ENCODE measurements at places on chromosomes 7 and 10.

DNA sequence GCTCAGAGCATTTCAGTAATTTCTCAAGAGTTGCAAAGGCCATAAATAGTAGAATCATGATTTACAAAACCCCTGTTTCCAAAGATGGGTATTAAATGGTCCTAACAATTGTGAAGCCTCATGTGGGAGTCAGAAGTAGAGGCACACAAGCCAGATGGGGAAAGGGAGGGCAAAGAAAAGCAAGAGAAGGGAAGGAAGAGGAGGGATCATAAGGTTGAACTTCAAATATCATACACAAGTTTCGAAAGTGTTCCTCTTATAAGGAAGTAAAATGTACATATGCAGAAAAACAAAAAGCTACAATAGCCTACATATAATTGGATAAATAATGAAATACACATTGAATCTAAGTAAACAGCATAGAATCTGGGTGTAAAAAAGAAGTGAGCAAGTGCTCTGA lies 6.0 kb downstream of the LIPN start:
- DNase-seq: no peak

DNA sequence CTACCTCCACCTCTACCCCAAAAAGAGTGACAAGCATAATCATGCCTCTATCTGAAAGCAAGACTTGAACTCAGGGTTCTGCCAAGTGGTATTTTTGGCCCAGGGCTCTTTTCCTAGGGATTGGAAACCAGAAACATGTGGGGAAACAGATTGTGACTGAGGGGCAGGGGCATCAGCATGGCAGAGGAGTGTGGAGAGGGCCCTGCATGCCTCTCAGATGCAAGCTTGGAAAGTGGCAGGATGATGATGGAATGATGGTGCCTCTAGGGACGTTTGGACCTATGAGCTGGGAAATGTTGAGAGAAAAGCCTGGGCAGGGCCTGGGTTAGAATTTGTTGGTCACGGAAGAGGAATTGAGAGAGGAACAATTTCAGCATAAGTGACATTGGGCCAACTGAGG lies 78.4 kb upstream of the LEP start:
- DNase-seq: no peak

- no peak for DNase-seq
Observed at GRCh38 chr10:47104151-47104605, 192.9 kb downstream of the PTPN20 start.

GRCh38 chr10:126661356-126661755 lies 9.1 kb downstream of the C10orf90 start:
- DNase-seq: no peak

GRCh38 chr7:137669706-137670105 lies 177.1 kb downstream of the DGKI start:
- DNase-seq: no peak

DNA sequence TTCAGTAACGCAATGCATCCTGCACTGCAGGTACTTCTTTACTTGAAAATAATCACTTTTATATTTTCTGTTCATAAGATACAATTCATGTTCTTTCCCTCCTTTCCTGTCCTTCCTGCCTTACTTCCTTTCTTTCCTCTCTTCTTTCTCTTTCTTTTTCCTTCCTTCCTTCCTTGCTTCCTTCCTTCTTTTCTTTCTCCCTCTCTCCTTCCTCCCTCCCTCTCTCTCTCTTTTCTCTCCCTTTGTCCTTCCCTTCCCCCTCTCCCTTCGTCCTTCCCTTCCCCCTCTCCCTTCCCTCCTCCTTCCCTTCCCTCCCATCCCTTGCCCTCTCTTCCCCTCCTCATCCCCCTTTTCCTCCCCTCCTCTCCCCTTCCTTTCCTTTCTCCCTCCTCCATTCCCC lies 227.8 kb upstream of the KLF6 start:
- DNase-seq: no peak

DNA sequence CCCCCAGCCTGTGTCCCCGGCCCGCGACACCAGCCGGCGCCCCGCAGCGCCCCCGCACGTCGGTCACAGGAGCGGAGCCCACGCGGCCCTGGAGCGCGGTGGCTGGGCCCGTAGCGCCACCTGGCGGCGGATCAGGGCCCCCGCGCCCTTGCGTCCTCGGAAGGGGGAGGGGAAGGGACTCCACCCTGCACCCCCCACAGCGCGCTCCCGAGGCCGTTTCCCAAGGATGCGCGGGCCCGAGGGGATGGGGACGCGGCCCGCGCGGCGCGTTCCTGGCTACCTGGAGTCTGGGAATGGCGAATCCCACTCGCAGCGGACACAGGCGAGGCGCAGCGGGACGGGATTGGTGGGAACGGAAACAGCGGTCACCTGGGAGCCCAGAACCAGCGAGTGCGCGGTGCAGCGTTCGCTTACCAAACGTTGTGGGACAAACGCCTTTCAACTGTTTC lies 23.8 kb upstream of the MKI67 start:
- DNase-seq: peak; percentile 67

DNA sequence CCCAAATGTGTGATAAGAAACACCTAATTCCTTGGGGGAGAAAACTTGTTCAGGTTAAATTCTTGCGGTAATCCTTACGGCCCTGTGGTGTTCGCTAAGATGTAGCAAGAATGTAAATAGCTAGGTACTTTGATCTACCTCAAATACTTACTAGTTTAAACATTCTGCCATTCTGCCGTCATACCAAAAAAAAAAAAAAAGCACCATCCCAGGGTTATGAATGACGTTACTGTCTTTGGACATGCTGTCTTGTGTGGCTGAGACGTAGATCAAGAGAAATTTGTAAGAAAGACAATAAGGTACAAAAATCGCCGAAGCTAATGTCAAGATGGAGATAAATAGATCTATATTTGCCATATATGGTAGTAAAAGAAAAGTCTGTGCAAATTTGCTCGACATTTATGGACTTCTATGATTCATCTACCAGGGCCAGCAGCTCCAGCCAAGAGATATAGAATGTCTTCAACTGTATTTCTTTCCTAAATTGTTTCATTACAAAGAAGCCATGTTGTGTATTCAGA lies 195.6 kb downstream of the CUX1 start:
- no peak for DNase-seq

GRCh38 chr7:41028580-41028979 lies 674.3 kb downstream of the INHBA start:
- no peak for DNase-seq

GRCh38 chr7:128039544-128039953 lies 8.3 kb upstream of the LRRC4 start:
- no peak for DNase-seq

- DNase-seq: no peak
Observed at GRCh38 chr7:97851683-97852082, 20.5 kb downstream of the ASNS start.

DNA sequence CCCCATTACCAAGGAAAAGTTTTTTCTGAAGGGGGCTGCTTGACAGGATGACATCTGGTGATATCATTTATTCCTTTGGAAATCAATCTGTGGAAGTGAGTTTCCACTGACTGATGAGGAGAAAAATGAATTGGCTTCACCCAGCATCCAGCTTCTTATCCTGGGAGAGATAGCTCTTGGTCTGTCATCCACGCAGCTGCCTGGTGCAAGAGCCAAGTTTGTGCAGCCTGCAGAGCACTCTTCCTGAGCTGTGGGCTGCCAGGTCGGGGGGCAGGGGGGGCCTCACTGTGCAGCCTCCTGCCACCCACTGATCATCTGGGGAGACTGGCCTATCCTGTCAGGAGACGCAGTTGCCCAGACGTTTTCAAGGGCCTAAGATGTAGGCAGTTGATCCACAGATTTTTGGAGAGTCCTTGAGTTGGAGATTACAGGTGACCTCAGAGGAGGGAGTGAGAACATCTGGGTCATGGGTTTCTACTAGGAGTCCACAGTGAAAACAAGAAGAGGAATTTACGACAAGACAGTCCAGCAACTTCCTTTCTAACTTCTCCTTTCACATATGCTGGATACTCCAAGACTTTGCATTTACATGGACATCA lies 75.4 kb downstream of the EGFR start:
- no peak for DNase-seq

GRCh38 chr10:34116681-34117271 lies 698.3 kb downstream of the PARD3 start:
- DNase-seq: no peak

- no peak for DNase-seq
Observed at GRCh38 chr7:38681882-38682281, 50.7 kb upstream of the AMPH start.

- no peak for DNase-seq
Observed at GRCh38 chr7:35748371-35748770, 52.5 kb upstream of the SEPTIN7 start.

- DNase-seq: no peak
Observed at GRCh38 chr7:94395141-94396036, 694 bp downstream of the COL1A2 start.

DNA sequence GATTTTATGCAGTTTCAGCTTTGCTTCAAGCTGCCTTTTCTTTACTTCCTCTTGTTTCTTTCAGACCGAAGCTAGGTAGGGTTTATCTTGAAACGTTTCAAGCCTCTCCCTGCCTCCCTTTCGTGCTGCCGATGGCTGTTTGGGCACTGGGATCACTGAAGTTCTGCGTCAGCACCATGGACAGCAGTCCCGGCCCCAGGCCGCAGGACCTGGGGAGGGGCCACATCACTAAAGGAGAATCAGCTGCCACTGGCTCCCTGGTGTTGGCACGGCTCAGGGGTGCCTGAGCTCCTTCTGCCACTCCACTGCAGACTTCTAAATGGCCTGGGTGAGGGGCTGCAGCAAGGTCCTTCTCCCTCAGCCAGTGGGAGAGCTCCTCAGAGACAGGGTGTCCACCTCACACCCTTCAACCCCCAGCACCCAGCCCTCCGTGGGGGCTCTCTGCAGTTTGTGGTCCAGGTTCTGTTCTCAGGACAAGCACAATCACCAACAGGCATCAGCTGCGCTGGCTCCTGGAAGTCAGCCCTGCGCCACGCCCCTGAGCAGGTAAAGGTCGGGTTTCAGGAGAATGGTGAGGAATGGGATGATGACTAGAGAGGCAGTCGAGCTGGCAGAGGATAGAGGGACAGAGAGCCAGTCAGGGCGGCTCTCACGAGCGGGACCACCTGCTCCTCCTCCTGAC lies 387.2 kb downstream of the TCERG1L start:
- DNase-seq: no peak

DNA sequence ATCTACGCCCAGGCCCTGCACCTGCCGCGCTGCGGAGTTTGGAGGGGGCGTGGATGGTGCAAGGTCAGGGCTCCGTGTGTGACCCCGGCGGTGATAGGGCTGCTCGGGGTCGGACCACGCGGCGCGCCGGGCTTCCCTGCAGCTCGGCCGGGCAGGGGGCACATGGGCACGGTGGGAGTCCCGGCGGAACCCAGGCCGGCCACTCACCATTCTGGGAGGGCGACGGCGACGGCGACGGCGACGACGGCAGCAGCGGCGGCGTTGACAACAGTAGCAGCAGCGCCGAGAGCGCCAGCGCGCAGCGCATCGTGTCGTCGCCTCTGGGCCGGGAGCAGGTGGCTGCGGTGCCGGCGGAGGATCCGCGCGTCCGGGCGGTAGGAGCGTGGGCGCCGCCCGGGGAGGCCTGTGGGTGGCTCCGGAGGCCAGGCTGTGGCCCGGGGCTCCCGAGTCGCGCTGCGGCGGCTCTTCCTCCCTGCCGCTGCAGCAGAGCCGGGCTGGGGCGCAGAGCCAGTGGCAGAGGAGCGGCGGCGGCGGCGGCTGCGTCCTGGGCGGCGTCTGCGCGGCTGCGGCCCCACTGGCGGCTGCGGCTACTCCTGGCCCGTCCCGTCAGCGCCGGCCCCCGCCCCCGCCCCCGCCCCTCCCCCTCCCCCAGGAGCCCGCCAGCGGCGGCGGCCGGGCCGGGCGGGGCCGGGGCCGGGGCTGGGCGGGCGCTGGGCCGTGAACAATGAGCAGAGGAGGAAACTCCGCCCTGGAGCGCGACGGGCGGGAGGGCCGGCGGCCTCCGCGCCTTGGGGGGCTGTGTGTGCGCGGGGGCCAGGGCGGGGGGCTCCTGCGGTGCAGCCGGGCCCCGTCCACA lies at the start of gene PODXL:
PODXL (minus strand) TSS at position 576 of the 856 bp plus-strand sequence; CDS start at position 307, 269 bp downstream.
- DNase-seq: peak; percentile 38

Data from activated T-helper 1 cell treated with Interleukin-2 at 50 U/mL for 16 hours (primary cell).